ENCODE measurements at places on chromosomes 1 and 21. TPM values are rescaled to one million over a fixed set of nuclear protein-coding genes. Genes with fewer than 3 reads are reported as not detected.

DNA sequence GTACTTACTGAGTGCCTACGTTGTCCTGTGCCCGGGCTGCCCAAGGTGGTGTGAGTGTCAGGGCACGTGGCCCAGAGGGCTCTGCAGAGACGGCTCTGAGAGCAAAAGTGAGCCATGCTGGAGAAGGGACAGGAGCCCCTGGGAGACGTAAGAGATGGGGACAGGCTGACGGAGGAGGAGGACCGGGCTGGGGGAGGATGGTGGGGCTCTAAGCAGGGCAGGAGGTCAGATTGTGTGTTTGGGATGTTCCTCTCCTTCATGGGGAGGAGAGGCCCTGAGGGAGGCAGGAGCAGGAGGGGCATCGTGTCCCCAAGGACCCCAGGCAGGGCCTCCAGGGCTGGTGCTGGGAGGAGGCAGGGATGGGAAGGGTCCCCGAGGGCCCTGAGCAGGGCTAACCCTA, 158.9 kb downstream of the PCBP3 start:
- DNase-seq = no peak

GRCh38 chr1:7407980-7408770, 362.9 kb upstream of the VAMP3 start:
- no peak for DNase-seq

GRCh38 chr1:53319296-53320101, 8.4 kb downstream of the LRP8 start:
- no peak for DNase-seq

- DNase-seq = no peak
These were observed 12.8 kb downstream of the RGL1 start for GRCh38 chr1:183817576-183818288.

- no peak for DNase-seq
These were observed 36.6 kb downstream of the UBASH3A start for GRCh38 chr21:42440187-42440792.

Gene LCE1E
- not detected for total RNA-seq

Gene HECTD3
- total RNA-seq = 14.6 TPM

GRCh38 chr1:232108598-232108997, 482.0 kb downstream of the DISC1 start:
- DNase-seq = no peak

Gene ZNF281
- 26.5 TPM for total RNA-seq

- DNase-seq = no peak
These were observed 8.3 kb upstream of the KCNAB2 start for GRCh38 chr1:6037338-6037762.

DNA sequence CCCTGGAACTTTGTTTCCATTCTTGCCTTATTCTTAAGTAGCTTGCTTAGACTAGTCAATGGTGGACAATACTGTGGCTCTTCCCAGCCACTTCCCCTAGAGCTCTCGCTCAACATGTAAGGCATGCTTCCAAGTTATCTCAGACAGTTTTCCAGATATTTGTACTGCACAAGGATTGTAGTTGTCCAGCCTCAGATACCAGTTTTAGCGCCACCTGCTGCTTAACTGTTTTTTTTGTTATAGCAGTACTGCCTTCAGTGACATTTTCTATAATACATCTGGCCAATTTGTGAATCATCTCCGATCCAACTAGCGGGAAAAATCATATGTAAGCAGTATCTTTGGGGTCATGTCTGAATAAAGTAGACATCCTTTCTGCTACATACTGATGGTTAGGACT, 346.7 kb upstream of the ADGRL4 start:
- DNase-seq = peak; percentile 58

GRCh38 chr1:154910851-154911250, 25.7 kb downstream of the PMVK start:
- DNase-seq = no peak

DNA sequence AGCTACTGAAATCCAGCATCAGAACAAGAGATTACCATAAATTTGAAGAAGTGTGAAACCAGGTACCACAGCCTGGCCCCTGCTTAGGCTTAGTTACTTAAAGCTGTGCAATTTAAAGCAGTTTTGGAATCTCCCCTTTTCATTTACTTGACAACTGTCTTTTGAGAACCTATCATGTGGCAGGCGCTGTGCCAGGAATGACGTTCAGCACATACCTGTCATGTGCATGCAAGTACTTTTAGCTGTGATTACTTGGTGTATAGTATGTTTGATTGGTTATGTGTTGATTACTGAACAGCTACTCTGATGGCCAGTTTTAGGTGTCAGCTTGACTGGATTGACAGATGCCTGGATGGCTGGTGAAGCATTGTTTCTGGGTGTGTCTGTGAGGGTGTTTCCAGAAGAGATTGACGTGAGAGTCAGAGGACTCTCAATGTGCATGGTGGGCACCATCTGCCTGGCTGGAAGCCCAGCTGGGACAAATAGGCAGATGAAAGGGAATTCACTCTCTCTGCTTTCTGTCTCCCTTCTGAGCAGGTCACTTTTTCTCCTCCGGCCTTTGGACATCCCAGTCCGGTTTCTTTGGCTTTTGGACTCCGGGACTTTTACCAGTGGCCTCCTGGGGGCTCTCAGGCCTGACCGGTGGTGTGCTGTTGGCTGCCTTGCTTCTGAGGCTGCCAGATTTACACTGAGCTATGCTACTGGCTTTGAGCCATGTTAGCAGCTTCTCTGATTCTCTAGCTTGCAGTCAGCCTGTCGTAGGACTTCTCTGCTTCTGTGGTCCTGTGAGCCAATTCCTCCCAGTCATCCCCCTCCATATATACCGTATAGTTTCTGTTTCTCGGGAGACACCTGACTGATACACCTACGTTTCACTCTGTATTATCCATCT, 178.0 kb downstream of the RYR2 start:
- DNase-seq = no peak

DNA sequence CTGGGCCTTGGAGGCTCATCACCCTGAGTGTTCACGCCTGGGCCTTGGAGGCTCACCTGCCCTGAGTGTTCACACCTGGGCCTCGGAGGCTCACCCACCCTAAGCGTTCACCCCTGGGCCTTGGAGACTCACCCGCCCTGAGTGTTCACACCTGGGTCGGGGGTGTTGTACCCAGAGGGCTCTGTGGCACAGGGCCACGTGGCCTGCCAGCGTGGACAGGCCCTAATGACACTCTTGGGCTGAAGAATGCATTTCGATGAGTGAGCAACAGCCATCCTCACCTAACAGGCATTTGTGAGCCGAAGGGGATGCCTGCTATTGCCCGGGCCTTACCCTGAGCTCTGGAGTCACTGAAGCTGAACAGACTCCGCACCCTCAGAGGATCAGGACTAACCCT, 17.5 kb downstream of the SLC19A1 start:
- DNase-seq = no peak

- peak; percentile 44 for DNase-seq
These were observed 15.8 kb downstream of the GADD45A start for GRCh38 chr1:67700692-67701410.

Gene JAK1
- 130 TPM for total RNA-seq

DNA sequence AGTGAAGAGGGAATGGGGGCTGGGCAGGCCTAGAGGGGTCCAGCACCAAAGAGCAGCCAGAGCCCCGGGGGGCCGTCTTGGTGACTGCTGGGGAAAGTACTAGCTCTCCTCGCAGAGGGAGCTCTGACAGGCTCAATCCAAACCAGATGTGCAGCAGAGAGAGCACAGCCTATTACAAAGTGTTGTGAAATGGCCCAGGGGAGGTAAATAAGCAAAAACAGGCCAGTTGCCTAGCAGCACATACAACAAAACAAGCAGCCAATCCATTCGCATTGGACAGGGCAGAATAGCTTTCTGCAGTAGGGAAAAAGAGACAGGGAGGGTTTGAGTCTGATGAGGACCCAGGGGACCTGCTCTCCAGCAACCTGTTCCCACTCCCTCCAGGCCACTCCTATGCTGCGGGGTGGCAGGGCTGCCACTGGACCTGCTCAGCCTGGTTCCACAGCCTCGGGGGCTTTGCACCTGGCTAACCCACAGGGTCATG, 239.6 kb upstream of the FGGY start:
- DNase-seq = peak; percentile 46

- no peak for DNase-seq
These were observed 51.2 kb downstream of the SIPA1L2 start for GRCh38 chr1:232578651-232579195.

Gene UBE2U
- total RNA-seq = not detected

DNA sequence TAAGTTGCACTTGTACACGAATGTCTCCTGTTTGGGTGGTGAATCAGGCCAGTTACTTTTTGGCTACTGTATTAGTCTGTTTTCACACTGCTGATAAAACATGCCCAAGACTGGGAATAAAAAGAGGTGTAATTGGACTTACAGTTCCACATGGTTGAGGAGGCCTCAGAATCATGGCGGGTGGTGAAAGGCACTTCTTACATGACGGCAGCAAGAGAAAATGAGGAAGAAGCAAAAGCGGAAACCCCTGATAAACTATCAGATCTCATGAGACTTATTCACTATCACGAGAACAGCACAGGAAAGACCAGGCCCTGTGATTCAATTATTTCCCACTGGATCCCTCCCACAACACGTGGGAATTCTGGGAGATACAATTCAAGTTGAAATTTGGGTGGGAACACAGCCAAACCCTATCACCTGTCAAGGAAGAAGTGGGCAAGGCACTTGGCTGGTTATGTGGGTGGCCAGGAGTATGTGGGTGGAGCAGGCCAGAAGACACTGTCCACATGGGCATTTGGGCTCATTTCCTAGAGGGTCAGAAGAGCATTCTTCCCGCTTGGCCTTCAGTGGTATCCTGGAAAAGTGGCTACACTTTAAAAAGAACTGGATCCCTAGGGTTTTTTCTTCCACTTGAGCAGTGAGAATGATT, 228.8 kb downstream of the HHAT start:
- no peak for DNase-seq

DNA sequence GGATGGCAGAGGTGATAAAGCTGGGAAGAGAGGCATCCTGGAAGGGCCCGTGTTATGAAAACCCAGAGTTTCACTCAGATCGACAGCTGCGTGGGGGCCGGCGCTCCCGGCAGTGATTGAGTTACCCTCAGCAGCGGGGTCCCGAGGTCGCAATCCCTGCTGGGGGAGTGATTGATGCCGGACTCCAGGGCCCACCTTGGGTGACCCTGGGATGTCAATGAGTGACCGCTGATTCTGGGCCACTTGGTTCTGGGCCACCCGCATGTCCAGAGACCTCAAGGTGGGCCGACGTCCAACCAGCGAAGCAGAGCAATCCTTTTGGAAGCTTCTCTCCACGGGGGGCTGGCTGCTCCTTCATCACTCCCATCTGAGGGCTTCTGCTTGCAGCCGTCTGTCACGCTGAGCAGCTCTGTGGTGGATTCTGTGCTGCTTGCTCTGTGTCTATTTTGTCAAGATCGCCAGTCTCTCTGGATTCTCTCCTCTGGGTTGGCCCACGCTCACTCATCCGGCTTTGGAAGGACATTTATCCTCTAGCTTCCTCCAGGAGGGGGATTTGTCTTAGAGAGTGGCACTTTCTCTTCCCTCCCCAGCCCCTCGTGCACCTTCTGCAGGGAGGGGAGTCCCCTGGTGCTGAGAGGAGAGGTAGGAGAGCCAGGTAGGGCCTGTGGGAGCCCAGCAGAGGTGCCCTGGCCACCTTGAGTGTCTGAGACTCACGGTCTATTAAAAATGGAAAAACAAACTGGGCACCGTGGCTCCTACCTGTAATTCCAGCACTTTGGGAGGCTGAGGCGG, 110.9 kb upstream of the C1orf174 start:
- no peak for DNase-seq

- DNase-seq = no peak
These were observed 71.3 kb downstream of the PIK3R3 start for GRCh38 chr1:46061146-46061545.

DNA sequence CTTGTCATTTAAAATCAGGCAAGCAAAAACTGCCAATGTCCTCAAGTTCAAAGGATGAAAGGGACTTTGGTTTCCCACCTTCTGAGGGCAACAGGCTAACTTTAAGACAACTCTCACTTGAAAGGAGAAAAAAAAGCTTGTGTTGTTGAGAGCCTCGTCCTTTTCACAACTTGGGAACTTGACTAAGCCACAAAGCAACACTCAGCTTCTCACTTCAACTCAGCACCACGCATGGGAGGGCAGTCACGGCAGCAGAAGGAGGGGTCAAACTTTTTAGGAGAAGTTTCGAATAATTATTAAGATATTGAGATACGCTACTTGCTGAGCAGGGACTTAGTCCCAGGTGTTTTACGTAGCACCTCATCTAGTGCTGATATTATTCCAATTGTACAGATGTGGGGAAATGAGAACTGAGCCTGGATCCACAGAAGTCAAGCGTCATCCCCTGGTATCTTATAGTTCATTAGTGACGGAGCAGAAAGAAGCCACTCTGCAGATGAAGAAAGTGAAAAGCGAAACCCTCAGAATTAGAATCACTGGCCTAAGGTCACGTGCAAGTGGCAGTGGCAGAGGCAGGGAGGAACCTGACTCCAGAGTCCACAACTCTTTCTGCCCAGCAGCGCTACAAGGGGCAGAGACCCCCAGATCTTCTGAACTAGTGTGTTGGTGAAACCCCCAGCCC, 83.6 kb downstream of the JAK1 start:
- DNase-seq = no peak

- no peak for DNase-seq
These were observed 59.6 kb upstream of the ITPKB start for GRCh38 chr1:226798427-226799411.

Gene C1orf115
- 5.1 TPM for total RNA-seq

Gene PLPPR4
- 0.12 TPM for total RNA-seq

DNA sequence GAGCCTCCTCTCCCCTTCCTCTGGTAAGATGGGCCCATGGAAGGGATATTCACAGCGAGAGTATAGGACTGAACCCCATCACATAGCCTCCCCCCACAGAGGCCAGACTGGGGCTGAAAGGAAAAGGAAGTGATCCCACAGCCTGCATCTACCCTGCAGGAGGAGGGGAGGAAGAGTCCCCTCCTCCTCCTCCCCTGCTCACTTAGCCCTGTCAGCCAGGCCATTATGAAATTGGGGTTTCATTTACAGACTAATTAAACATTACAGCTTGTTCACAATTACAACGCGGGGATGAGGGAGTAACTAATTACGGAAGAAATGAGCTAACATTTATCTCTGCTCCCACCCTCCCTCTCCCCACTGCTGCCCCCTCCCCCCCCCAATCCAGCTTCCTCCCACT, 25.4 kb downstream of the DMAP1 start:
- DNase-seq = no peak

GRCh38 chr1:196659471-196659870, 7.6 kb downstream of the CFH start:
- DNase-seq = no peak

GRCh38 chr1:1752190-1752589, 26.1 kb downstream of the NADK start:
- DNase-seq = no peak

DNA sequence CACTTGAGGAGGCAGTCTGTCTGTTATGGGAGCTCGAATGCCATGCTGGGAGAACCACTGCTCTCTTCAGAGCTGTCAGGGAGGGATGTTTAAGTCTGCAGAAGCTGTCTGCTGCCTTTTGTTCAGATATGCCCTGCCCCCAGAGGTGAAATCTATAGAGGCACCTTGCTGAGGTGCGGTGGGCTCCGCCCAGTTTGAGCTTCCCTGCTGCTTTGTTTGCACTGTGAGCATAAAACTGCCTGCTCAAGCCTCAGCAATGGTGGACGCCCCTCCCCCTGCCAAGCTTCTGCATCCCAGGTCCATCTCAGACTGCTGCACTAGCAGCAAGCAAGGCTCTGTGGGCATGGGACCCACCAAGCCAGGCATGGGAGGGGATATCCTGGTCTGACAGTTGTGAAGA, 247.5 kb downstream of the LMX1A start:
- DNase-seq = no peak

GRCh38 chr1:204128464-204128963, 23.3 kb downstream of the ETNK2 start:
- DNase-seq = no peak

All from Calu3 (cell line).